ENCODE measurements at places on chromosomes 7 and 10.

GRCh38 chr7:5210751-5211338, 20.8 kb downstream of the WIPI2 start:
- DNase-seq = no peak

- no peak for DNase-seq
These were observed 281.5 kb downstream of the GRID1 start for GRCh38 chr10:86085136-86085535.

GRCh38 chr7:45643630-45644029, 69.5 kb downstream of the ADCY1 start:
- no peak for DNase-seq

- DNase-seq = peak; percentile 31
These were observed 844 bp upstream of the KAT6B start for GRCh38 chr10:74825371-74826141.

DNA sequence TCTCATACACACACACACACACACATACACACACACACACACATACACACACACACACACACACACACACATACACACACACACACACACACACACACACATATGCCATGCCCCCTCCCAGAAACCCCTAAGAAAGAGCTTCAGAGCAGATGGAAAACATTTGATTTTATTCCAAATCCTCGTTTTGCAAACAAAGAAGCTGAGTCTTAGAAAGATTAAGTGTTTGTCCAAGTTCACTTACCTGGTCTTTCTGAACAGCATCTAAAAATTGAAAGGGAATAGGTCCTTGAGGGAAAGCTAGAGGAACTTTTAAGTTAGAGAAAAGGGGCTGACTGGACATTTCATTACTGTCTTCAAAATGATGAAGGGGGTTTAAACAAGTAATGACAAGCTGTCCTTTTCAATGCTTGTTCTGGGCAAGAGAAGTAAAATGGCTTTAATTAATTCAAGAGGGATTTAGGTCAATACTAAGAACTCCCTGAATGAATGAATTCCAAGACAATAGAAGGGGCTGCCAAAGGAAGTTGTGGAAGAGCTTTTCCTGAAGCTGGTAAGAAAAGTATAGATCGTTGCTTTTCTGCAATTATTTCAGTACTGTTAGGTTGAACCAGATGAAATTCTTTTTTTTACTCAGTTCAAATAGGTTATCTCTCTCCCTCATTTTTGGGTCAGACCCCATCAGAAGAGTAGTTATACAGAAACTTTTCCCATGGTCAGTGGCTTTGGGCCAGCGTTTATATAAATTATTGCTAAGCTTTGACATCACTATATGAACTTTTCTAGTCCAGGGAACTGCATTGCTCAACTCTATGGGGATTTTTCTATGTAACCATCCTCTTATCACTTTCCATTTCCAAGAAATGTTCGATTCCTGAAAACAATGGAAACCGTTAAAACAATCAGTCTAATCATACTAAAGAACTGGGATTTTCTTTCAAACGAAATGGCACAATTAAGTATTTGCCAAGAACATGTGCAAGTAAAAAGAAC, 261.4 kb downstream of the MTERF1 start:
- DNase-seq = no peak

- no peak for DNase-seq
These were observed 312.8 kb downstream of the TNS3 start for GRCh38 chr7:47268851-47269836.
